ENCODE measurements at places on chromosomes 3 and 15.
A peak's percentile ranks its signal among the peaks of the same experiment; 100 is the strongest.

- DNase-seq: no peak
Measured at GRCh38 chr3:74862476-74862875, 248.0 kb upstream of the CNTN3 start.

DNA sequence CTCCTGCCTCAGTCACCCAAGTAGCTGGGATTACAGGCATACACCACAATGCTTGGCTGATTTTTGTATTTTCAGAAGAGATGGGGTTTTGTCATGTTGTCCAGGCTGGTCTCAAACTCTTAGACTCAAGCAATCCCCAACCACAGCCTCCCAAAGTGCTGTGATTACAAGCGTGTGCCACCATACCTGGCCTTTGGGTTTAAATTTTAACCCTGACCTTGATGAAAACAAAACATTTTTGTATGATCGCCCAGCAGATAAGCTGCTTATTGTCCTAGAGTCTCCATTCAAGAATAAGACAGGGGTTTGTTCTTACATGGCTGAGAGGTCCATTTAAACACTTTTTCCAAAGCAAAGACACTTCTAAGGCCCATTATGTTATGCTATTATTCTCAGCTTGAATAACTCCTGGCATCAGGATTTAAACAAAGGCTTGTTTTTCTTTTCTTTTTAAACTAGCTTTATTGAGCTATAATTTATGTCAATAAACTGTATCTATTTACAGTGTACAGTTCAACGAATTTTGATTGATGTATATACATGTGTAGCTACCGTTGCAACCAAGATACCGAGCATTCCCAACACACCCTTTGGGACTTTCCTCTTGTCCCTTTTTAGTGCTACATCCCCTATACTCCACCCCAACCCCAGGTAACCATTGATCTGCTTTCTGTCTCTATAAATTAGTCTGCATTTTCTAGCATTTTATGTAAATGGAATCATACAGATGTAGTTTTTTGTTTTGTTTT is 1.4 kb upstream of the MUC13 start:
- no peak for DNase-seq

GRCh38 chr3:151316267-151316991 is at the start of gene GPR87:
Gene GPR87, minus strand, starts transcription at chr3:151316820. Its CDS starts 16,720 bp downstream, at chr3:151300100.
- no peak for DNase-seq

DNA sequence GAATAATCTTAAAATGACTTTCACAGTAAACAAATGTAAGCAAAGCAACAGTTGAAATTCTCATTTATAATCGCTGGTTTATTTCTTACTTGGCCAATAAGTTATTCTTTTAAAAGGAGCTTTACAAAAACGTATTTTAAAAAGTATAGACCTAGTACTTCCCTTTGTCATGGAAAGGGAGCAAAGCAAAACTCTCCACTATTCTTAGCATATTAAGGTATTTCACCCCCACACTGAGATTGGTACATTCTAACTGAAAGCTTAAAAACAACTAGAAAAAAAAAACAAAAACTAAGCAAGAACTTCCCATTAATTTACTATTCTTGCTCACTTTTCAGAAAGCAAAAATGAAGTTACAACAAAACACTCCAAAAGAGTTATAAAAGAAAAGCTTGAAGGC is 1.5 kb downstream of the ATG3 start:
- DNase-seq: peak; percentile 31

DNA sequence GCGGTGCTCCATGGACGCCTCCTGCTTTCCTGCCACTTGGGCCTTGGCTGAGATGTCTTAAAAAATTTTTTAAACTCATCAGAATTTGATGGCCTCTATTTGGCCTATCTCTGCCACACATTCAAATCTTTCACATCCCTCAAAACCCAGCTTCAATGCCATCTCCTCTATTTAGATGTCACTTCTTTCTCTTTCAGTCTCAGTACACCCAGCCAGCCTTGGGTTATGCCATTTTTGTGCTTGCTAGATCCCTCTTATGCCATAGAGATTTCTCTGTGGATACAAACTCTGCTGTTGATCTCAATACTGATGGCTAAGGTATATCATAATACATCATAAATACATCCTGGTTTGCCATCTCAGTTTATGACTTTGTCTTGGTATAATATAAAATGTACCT is 222.3 kb upstream of the TPRG1 start:
- no peak for DNase-seq

GRCh38 chr15:81633889-81634288 is 259.9 kb upstream of the TMC3 start:
- DNase-seq: no peak

DNA sequence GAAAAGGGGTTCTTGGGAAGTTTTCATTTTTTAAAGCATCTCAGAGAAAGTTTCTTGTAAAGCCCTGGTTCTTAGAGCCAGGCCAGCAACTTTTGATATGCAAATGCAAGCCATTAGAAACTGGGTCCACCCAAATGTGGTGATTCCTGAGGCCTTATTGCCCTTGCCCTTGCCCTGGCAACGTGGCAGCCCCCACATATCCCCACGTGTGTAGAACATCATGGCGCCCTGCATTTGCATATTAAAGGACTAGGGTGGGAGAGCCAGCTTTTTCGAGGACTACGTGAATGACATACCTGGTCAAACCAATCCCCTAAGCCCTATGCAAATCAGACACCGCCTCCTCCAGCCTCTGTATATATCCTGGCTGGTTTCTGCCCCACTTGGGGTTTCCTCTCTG is 314.9 kb upstream of the NECTIN3 start:
- DNase-seq: no peak

DNA sequence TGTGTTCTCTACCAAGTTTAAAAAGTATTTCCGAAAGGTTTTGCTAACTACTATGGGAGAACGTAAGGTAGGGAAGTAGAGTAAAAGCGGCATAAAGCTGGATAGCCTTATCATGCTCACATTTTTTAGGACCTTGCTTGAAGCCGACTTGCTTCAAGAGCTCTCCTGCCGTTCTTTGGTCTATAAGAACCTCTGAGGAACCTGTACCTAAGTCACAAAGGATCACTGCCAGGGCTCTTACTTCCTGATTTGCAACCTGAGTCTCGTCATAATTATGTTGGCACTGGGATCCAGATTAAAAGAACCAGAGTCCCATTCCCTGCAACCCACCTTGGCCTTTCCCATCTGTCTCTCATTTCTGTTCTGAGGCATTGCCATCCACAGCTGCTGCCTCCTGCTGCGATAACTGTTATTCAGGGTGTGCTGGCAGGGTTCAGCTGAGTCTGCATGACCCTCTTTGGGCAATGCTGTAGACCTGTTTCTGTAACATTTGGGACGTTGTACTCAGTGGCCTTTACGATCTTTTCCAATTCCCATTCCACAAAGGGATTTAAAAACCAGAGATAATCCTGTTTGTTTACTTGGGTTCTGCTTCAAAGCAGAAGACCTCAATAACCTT is 131.0 kb upstream of the UMPS start:
- DNase-seq: no peak

- DNase-seq: no peak
Measured at GRCh38 chr3:12782172-12782815, 14.2 kb upstream of the CAND2 start.

DNA sequence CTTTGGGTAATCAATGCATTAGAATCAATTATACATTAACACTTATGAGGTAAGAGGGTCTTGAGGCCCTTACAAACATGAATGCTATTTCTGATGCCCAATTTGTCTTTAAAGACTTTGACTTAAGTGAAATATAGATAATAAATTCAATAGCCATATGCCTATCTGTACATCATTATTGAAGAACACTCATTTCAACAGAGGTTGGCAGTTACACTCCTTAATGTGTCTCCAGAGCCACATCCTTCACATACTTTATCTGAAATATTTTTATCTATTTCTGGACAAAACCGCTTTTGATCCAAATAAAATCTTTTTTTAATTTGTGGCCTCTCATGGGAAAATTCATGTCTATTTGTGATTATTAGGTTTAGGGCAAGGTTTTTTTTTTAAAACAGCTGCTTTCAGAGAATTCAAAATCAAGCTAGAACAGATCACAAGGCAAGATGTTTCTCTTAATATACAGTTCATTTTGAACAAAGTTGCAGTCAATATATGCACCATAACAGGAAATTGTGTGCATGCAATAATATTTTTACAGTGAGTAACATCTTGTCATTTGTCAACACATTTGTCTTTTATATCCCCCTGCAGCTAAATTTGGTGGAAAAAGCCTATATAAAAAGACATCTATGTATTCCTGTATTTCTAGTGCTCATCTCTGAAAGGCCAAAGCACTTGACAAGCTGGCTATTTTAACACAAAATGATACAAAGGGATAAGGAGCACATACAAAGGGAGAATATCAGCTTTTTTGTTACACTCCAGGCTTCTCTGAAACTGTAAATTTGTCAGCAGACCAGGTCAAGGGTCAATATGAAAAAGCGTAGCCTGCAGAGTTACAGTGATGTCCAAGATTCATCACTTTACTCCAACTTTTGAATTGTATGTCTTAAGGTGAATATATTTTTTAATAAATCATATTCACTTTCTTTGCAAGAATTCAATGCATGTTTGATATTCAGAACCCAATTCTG is 146.2 kb upstream of the DPH6 start:
- no peak for DNase-seq

DNA sequence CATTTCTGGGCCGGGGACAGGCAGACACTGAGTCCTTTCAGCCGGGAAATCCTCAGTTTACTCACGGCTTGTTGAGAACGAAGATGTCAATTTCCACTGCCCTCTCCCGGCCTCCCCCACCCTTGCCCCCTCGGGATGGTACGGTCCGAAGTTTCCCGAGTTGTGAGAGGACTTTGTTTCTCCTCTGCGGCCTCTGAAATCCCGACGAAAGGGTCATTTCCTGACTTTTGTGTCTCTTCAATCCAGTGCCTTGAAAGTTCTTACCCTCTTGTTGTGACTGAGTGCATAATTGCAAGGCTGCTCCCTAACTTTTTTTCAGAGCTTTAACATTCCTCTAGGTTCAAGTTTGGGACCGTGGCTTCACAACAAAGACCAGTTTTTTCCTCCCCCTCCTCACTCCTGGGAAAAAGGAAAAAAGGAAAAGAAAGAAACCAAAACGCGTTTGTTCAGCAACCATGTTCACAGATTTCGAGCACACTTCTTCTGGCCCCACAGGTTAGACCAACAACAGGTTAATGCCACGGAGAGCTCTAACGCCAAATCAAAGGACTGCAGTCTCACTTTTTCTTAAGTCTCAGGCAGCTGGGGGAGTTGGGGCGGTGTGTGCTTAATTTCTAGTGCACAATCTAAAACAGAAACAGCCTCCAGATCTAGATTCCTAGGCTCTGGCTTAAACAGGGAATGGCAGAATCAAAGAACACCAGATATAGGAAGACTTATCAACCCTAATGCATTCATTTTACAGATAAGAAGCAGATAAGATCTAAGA is 138.9 kb downstream of the TMCO5A start:
- peak; percentile 69 for DNase-seq

- DNase-seq: no peak
Measured at GRCh38 chr3:169603661-169604060, 59.9 kb downstream of the MECOM start.

DNA sequence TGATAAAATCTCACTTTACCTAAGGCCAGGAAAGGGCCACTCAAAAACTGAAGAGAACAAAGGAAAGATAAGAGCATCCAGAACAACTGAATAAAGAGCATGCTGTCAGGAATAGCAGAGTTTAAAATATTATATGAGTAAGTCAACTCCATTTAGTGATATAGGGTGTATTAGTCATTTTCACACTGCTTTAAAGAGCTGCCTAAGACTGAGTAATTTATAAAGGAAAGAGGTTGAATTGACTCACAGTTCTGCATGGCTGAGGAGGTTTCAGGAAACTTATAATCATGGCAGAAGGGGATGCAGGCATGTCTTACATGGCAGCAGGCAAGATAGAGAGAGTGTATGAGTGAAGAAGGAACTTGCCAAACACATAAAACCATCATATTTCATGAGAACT is 778.0 kb upstream of the NECTIN3 start:
- DNase-seq: no peak

- peak; percentile 70 for DNase-seq
Measured at GRCh38 chr15:90529371-90530249, at the start of gene CRTC3. Gene CRTC3, plus strand, starts transcription at chr15:90529923. Its CDS starts 149 bp downstream, at chr15:90530072.

DNA sequence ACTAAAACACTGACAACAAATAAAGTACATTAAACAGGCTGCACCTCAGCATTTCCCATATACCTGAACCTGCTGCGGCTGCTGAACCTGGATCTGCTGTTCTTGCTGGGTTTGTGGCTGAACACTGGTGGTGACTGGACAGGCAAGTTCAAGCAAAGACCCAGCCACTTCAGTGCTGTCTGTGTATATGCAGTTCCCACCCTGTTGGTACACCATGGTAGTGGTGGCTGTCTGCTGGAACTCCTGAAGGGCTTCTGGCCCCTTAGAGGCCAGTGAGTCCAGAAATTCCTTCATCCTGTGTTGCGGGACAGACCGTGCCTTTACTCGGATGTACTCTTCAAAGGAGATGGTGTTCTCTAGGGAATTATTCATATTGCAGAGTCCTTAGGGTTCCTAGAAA is 17.2 kb downstream of the QRICH1 start:
- DNase-seq: no peak

DNA sequence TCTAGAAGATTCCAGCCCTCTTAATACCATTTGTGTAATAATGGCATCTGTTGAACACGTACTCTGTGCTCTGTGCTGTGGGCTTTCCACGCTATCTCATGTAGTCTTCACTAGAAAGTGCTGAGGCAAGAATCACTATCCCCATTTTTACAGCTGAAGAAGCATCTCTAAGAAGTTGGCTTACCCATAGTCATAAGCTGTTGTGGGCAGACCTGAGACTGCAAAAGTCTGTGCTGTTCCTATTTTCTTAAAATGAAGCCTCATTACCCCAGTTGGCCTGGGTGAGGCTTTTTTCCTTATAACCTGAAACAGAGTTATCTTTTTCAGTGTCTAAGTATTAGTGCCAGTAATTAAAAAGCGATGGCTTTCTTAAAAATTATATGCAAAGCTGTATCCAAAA is 58.5 kb downstream of the ERC2 start:
- no peak for DNase-seq

DNA sequence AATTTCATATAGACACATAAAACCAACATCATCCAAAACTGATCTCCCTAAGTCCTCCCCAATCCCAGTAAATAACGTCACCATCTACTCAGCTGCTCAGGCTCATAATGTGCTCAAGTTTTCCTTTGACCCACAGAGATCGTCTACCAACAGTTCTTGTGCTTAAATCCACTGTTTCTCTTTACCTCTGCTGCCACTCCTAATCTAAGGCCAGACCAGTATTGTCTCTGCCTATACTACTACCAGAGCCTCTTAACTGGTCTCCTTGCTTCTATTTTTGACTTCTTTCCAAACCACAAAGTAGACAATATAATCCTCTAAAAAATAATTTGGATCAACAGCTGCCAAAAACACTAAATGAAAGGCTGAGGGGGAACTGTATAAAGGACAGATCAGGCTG is 65.3 kb downstream of the CLASP2 start:
- DNase-seq: no peak

DNA sequence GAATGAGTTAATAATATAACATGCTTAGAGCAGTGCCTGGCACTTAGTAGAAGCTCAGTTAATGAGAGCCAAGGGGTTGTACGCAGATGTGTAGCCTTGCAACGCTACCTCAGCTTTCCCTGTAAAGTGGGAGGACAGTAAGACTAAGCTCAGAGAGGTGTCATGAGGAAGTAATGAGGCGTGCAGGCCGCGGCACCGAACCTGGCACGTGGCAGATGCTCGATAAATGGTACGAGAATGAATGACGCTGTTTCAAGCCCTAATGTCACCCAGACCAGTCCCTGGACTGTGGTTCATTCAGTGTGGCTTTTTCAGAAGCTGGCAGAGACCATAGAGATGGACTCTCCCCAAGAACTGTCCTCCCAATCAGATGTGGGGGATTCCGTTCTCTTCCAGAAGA is 21.2 kb downstream of the GRIP2 start:
- no peak for DNase-seq

- no peak for DNase-seq
Measured at GRCh38 chr3:176174060-176174459, 1023.2 kb downstream of the TBL1XR1 start.

Data from OCI-LY7 (cell line).